NCI-H526 treated with DMSO at 0.1 percent for 48 hours (cell line): ENCODE measurements at places on chromosomes 5 and 9.
A peak's percentile ranks its signal among the peaks of the same experiment; 100 is the strongest.

DNA sequence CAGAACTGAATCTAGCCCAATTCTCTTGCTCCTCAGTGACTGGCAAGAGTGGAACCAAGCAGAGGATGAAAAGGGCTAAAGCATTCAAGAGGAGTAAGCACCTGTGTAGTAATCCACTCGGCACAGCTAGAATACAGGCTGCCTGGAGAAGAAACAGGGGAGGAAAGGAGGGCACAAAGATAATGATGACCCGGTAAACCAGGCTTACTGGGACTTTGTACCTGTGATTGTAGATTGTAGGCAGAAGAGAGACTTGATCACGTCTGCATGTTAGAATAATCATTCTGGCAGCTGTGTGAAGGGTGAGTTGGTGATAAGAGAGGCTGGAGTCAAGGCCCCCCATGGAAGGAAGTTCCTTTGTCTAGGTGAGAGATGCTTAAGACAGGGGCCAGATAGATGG, 20.6 kb upstream of the TNFSF15 start:
- no peak for DNase-seq

DNA sequence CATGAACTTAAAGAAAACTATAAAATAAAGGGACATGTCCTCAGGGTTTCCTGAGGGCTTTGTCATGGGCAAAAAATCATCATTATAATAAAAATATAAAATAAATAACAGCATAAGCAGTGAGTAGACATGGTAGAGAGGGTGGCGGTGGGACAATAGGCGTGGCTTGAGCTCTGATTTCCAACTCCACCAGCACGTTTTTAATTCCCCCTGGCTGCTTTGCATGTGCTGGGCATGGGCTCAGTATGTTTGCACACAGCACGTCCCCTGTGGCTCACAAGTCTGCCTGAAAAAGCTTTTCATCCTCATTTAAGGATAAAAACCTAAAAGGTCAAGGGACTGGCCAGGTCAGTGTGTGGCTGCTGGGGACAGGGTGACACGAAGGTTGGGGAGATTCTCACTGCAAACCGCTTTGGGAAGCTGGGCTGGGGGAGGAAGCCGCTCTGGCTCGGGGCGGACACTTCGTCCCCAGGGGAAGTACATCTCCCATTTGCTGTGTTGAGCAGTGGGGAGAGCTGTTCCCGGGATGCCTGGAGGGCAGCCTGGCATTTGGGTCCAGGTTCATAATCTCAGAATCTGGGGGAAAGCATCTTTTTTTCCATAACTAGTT, 32.6 kb downstream of the NKX2-5 start:
- DNase-seq: peak; percentile 2

DNA sequence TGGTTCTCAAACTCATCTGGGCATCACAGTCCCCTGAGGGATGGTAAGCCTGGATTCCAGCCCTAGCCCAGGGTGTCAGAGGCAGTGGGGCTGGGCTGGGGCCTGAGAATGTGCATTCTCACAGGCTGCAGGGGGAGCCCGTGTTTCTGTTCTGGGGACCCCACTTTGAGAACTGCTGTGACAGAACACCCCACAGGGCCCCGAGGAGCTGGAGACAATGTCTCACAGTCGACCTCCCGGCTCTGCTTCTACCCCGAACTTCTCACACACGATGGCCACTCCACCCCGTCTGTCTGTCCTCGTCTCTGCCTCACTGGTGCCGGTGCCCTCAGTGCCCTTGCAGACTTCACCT, 130.0 kb downstream of the CACNA1B start:
- DNase-seq: no peak

- DNase-seq: no peak
These were observed 59.7 kb upstream of the IER5L start for GRCh38 chr9:129237803-129238202.

DNA sequence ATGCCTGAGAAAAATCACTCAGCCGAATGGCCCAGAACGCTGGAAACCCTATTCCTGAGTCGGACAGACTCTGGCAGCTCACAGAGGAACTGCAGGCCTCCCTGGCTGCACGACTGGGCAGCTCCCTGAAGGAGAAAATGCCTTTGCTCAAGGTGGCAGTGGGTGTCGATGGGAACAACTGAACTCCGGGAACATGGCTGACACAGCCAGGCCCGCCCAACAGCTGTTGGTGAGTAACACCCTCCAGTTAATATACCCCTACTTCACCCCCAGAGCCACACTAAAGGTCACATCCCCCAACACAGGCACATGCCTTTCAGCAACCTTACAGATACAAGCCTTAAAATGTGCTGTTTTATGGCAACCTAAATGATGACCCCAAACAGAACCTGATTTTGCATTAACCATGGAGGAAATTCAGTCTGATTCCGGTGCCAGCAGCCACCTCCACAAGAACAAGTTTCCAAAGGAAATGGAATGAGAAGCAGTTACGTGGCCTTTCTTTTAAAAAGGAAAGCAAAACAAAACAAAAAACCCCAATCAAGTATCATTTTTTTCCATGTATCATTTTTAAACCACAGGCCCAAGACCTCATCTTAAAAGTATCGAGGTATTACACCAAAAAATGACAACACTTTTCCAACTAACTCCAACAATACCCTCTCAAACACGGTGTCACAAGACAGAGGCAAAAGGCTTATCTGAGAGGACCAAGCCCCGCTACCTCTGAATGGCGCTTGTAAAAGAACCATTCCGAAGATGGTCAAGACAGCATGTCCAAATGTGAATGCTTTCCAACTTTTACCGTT, 3.1 kb downstream of the KLF9 start:
- DNase-seq: no peak

DNA sequence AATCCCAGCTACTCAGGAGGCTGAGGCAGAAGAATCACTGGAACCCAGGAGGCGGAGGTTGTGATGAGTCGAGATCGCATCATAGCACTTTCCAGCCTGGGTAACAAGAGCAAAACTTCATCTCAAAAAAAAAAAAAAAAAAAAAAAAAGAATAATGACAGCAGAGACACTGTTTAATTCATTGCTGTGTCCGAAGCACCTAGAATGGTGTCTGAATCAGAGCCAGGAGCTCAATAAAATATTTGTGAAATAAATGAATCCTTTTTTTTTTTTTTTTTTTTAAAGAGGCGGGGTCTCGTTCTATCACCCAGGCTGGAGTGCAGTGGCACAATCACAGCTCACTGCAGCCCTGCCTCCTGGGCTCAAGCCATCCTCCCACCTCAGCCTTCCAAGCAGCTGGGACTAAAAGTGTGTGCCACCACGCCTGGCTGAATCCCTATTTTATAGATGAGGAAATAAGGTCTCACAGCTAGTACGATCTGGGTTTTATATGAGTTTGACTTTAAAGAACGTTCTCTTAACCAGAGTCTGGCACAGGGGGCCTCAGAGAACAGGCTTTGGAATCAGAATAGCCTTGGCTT, 47.8 kb downstream of the THOC3 start:
- no peak for DNase-seq

GRCh38 chr5:122673343-122673742, 101.5 kb upstream of the SNX2 start:
- no peak for DNase-seq

- DNase-seq: no peak
These were observed 110.9 kb downstream of the KCNIP1 start for GRCh38 chr5:170614720-170615119.

GRCh38 chr9:85743275-85744128, 1.7 kb upstream of the AGTPBP1 start:
- DNase-seq: no peak

DNA sequence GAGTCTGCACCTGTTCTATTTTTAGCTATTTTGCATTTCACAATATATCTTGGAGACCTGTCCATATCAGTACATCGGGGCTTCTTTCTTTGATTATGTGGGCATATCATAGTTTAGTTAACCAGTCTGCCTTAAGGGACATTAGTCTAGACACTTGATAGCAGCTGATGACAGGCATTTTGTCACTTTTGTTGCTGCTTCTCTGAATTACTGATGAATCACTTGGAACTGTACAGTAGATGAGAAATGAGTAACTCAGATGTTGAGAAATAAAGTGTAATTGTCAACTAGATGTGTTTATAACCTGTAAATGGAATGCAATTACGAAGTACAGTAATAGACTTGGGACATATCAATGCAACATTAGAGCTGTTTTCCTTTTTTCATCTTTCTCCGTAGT, 7.1 kb downstream of the ZFP2 start:
- no peak for DNase-seq

DNA sequence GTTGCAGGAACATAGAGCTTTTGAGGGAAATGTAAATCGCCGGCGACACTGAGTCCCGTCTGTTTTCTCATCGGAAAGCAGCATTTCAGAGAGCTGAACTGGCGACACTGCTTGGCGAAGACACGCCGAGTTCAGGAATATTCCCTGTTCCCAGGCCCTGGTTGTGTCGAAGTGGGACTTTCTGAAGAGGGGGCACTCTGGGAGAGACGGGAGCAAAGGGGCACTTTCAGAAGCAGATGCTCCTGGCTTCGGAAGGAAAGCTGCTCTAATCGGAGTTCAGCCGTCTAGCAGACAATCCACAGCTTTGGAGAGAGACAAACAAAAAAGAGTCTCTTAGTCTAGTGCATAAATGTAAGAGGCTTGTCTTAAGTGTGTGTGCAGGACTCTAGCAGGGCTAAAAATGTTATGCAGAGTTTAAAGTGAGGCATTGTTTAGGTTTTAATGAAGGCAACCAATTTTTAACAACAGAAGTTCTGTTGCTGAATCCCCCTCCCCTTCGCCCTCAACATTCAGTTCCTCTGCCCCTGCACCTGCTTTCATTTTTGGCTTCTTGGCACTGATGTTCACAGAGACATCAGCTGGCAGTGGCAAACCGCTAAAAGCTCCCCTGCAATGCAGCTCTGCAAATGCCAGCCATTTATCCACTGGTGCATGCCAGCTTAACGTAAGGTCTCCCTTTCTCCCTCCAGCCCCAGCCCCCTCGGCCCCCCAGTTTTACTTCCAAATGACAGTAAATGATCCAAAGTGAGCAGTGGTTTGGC, 289.5 kb upstream of the MPDZ start:
- no peak for DNase-seq

DNA sequence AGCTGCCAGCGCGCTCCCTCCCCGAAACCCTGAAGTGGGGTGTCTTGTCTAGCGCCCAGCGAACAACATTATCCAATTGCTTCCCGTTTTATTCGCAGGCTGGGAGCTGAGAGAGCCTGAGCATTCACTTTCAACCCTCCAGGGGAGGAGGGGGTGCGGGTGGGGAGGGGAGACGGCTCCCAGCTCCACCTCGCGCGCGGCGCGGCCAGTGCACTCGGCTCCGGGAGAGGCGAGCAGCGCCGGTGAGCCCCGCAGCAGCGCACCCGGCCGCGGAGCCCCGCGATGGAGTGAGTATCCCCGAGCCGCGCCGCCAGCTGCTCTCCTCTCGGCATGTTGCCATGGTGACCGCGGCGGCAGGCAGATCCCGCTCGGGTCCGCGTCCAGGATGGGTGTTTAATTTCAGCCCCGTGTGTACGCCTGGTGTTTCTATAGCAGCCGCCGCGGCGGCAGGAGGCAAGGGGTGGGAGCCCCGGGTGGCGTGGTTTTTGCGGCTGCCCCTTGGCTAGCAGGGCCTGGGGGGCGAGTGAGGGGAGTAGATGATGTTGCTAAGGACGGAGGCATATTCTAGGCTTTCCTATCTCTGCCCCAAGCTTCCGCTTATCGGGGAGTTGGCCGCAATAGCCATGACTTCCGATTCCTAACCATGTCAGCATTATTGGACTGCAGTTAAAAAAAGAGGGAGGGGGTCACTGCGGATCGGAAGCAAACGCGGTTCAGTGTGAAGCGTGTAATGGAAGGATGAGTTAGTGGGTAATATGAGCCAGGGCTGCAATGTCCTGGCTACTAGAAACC, 139.2 kb upstream of the PALM2AKAP2 start:
- DNase-seq: peak; percentile 55

DNA sequence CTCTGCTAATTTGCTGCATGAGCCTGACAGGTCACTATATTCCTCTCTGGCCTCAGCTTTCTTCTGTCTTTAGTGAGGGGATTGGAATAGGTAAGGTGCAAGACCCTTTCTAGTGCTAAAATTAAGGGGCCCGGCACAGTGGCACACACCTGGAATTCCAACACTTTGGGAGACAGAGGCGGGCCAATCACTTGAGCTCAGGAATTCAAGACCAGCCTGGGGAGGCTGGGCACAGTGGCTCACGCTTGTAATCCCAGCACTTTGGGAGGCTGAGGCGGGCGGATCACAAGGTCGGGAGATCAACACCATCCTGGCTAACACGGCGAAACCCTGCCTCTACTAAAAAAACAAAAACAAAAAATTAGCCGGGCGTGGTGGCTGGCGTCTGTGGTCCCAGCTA, 37.2 kb downstream of the EGR1 start:
- DNase-seq: no peak

DNA sequence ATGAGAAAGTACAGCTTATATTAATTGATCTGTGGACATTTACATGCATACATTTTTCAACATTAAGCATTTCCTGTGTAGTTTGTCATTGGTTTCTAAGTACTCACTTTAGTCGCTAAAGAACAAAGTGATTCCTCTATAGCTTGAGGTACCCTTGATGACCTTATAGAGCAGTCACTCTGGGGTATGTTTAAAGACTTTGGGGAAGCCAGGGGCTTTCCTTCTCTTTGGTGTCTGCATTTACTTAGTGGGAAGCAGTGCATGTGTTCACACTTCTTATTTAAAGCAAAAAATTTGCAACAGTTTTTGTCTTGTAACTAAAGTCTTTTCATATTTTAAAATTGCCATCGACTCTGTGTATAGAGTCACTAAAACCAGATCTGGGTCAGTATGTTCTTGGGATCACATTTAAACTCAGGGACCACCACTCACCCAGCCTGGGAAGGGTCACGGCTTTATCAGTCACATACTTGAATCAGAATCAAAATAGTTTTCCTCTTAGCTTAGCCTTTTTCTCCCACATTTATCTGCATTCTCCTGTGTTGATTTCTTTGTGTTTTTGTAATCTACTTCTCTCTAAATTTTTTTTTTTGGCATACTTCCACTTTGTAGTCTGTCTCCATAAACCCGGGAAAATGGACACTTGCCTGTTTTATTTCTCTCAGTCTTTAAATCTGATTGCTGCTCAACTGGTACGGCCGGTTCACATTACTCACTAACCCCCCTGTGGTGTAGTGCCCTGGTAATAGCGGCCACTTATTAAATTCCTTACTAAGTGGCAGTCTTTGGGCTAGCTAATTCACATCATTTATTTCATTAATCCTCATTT, 143.9 kb upstream of the FBN2 start:
- no peak for DNase-seq

- DNase-seq: no peak
These were observed 61.0 kb upstream of the CAST start for GRCh38 chr5:96601200-96601599.

- no peak for DNase-seq
These were observed 246.3 kb downstream of the COX7C start for GRCh38 chr5:86864051-86864450.

DNA sequence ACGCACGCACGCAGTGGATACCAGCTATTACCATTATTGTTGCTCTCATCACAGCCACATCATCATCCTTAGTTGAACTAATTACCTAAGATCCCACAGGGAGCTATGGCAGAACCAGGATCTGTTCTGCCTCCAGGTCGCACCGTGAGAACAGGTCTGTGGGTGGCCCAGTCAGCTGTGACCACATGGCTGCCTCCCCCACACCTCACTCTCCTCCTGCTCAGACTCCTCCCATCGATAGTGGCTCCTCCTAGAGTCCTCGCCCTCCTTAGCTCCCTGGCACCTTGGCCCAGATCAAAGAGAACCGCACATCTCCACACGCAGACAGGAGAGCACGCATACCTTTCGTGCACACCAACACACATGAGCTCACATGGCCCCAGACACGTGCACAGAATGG, 32.4 kb upstream of the RPL26L1 start:
- no peak for DNase-seq
